Hepatocyte (in vitro differentiated cells): ENCODE measurements at places on chromosomes 2 and 18.

DNA sequence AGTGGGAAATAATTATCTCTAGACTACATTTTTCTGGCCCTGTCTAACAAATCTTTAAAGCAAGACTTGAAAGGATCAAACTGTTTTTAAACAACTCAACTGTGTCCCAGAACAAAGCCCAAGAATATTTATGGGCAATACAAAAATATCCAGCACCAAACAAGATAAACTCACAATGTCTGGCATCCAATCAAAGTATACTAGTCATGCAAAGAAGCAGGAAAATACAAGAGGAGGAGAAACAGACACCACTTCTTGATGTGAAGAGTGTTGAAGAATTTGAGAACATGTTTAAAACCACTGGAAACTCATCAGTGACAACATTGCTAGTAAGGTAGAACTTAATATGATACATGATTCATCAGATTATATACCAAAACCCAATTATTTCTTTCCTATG, 66.1 kb upstream of the CDC42EP3 start:
- DNase-seq: no peak

- no peak for DNase-seq
Measured at GRCh38 chr2:112813280-112813966, 23.2 kb downstream of the IL1B start.

DNA sequence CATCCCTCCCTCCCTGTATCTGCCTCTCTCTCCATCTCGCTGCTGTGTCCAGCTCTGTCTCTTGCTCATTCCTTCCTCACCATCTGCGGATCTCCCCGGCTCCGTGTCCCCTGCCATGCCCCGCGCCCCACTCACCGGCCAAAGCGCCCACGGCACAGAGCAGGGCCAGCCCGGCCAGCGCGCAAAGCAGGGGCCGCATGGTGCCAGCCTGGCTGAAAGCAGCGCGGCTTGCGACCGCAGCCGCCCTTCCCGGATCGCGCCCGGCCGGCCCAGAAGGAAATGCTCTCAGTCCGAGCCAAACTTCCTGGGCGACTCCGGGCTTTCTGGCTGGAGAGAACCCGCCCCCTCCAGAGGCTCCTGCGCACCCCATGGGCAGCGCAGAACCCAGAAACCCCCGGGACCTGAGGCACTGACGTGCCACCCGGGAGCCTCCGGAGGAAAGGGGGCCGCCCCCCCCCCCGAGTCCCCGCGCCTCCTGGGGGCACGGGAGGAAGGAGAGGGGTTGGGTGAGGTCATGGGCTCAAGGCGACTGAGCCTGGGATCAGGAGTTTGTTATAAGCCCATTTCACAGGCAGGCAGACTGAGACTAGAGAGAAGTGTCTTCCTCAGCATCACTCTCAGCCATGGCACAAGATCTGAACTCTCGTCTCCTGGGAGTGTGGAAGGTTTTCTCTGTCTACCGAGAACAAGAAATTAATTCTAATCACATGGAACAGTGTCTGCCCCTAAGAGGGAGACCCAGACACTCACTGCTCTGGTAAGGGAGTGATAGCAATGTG, 45.2 kb upstream of the RAB6C start:
- DNase-seq: no peak

- no peak for DNase-seq
Measured at GRCh38 chr2:47346-47725, 1.0 kb upstream of the FAM110C start.

DNA sequence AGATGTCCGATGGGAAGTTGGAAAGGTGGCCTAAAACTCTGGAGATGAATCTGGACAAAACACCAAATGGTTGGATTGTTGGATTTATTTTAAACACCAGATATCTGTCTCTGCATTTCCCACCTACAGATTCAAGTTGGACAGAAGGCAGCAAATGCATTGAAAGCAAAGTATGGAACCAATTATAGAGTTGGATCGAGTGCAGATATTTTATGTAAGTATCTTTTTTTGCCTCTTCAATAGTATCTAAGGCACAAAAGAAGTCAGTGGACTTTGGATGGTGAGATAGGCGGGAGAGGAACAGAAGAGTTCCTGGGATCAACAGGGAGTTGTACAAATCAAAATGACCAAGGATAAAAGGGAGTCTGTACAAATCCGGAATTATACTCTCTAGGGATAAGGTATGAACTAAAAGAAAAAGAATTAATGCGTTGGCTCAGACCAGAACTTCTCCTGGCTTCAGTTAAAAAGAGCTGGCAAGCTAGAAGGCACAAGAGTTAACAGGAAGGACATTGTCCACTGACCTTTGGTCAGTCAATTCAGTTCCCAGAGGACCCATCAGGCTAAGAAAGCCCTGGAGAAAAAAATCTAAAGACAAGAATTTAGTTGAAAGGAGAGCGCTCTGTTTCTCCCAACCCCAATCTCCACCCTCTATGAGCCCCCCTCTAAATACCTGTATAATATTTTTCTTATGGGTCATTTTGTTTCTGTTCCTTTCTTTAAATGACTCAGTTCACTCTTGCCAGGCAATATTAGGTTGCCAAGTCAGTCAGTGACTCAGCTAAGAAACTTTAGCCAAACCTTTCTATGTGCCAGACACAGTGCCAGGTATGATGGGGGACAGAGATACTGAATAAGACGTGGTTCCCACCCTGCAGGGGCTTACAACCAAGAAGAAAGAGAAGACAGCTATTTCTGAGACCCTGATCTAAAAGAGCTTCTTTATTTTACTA, 29.1 kb downstream of the CPO start:
- no peak for DNase-seq

DNA sequence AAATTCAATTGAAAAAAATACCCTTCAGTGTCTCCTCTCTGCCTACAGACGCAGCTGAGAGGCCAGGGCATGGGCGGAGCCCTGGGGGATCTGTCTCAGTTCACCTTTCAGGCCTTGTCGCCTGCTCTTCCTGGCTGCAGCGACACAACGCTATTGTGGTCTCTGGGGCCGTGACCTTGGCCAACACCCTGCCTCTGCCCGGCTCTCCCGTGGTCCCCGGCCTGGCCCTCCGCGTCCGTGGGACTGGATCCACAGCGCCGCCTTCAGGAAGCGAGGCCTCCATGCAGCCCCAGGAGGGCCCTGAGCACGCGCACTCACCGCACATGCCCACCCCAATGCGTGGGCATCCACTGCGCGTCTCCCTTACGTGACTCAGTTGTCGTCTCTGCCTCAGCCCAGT, 81.1 kb downstream of the MRPS9 start:
- peak; percentile 27 for DNase-seq

- DNase-seq: no peak
Measured at GRCh38 chr2:158662421-158662820, 132.7 kb upstream of the DAPL1 start.

DNA sequence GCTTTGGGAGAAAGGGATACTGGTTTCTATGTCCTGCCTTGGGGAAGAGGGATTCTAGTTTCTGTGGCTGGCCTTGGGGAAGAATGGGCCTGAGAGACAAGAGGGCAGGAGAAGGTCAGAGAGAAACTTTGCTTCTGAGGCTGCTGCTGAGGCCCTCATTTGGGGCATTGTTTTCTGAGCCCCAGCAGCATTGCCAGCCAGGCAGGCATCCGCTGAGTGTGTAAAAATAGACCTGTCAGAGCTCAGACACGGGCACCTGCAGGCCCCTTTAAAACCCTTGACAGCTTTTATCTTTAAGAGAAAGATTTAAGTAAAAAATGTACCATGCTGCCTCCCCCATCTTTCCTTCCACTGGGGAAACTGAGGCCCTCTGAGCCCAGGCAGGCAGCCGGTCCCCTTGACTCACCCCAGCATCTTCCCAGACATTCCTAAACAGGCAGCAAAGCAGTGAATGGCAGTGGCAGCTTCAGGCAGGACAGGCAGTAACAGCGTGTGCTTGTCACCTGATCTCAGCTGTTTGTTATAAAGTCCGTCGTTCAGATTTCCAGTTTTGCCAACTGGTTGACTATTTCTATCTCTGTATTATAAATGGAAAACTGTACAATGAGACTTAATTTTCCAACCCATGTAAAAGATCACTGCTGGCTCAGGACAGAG, 27.6 kb downstream of the MLPH start:
- no peak for DNase-seq

GRCh38 chr18:80223581-80224148, 23.6 kb downstream of the PARD6G start:
- no peak for DNase-seq

- DNase-seq: no peak
Measured at GRCh38 chr2:121663434-121663833, 14.2 kb upstream of the CLASP1 start.

GRCh38 chr2:137255990-137256389, 490.6 kb downstream of the THSD7B start:
- no peak for DNase-seq

GRCh38 chr2:106943468-106944200, 57.7 kb upstream of the ST6GAL2 start:
- no peak for DNase-seq
